ENCODE measurements at places on chromosomes 16 and 17. TPM values are rescaled to one million over a fixed set of nuclear protein-coding genes. Genes with fewer than 3 reads are reported as not detected.

GRCh38 chr17:67850991-67851631 is 25.8 kb downstream of the BPTF start:
- H3K36me3 ChIP-seq, result peaks cover 17% of the 10 kb centered on the region
- DNase-seq, result no peak
- H3K4me3 ChIP-seq, result no peak overlapping the region
- peaks cover 2% of the 10 kb centered on the region for H3K27me3 ChIP-seq
- no peak overlapping the region for H3K27ac ChIP-seq

- H3K4me1 ChIP-seq, result no peaks in the 10 kb centered on the region
- H3K4me3 ChIP-seq, result no peak overlapping the region
- no peak for DNase-seq
- H3K36me3 ChIP-seq, result no peaks in the 10 kb centered on the region
These were observed 65.8 kb downstream of the DHRS7C start for GRCh38 chr17:9725575-9725974.

- H3K4me3 ChIP-seq, result no peak overlapping the region
- no peaks in the 10 kb centered on the region for H3K36me3 ChIP-seq
- peaks cover 1% of the 10 kb centered on the region for H3K27me3 ChIP-seq
- H3K4me1 ChIP-seq, result no peaks in the 10 kb centered on the region
- no peak for DNase-seq
- H3K27ac ChIP-seq, result no peak overlapping the region
These were observed 262.4 kb upstream of the PSMD7 start for GRCh38 chr16:74034200-74034599.

DNA sequence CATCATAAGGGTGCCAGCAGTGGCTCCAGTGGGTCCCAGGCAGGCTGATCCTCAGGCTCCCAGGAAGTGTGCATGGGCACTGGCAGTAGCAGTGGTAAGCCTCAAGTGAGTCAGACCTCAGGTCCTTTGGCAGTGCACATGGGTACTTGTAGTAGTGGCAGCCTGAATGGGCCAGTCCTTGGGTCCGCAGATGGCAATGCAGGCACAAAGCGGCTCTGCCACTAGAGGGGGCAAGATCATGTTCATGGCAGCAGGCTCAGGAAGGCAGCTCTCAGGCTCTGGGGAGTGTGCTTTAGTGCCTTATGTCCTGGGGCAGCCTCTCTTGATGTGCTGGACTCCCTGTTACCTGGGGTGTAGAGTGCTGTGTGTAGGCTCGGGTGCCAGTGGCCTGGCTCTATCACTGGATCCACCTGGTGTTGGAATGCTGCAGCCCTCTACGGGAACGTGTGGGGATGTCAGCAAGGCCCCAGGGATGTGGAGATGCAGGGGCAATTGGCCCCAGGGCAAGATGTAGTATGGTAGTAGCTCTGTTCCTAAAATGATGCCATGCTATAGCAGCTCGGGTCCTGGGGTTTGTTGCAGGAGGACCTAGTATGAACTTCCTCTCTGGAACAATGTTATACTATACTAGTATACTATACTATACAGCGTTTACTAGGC is 11.0 kb downstream of the ACSM3 start:
- H3K4me1 ChIP-seq, result no peaks in the 10 kb centered on the region
- peak; percentile 87 for DNase-seq
- H3K36me3 ChIP-seq, result no peaks in the 10 kb centered on the region
- no peak overlapping the region for H3K4me3 ChIP-seq

GRCh38 chr17:68775318-68775717 is 174.2 kb upstream of the FAM20A start:
- H3K27ac ChIP-seq, result no peak overlapping the region
- no peak overlapping the region for H3K4me3 ChIP-seq
- H3K36me3 ChIP-seq, result no peaks in the 10 kb centered on the region
- H3K27me3 ChIP-seq, result no peaks in the 10 kb centered on the region
- DNase-seq, result no peak

ACSM3 gene
- total RNA-seq, result 10.3 TPM

TAC4 gene
- total RNA-seq, result not detected

CNGB1 gene
- not detected for total RNA-seq

MYOCD gene
- total RNA-seq, result 0.38 TPM

AANAT gene
- total RNA-seq, result not detected

MYL4 gene
- 2.2 TPM for total RNA-seq
